ENCODE measurements at places on chromosomes 1 and 21. TPM values are rescaled to one million over a fixed set of nuclear protein-coding genes. Genes with fewer than 3 reads are reported as not detected.

OLFML3 gene
- total RNA-seq, result 64.6 TPM

HSPB7 gene
- total RNA-seq, result 143 TPM

TLCD4 gene
- 15.3 TPM for total RNA-seq

LRRC71 gene
- total RNA-seq, result not detected

SLC44A5 gene
- total RNA-seq, result 0.27 TPM

SAMSN1 gene
- 1.0 TPM for total RNA-seq

F13B gene
- total RNA-seq, result not detected

TDRD10 gene
- total RNA-seq, result 1.4 TPM

ARHGAP29 gene
- total RNA-seq, result 21.9 TPM

CAMK1G gene
- 6.8 TPM for total RNA-seq

S100A7A gene
- total RNA-seq, result not detected

C1QC gene
- total RNA-seq, result 395 TPM

DCDC2B gene
- total RNA-seq, result not detected

TTLL7 gene
- total RNA-seq, result 41.7 TPM

IL22RA1 gene
- not detected for total RNA-seq

TRIM46 gene
- total RNA-seq, result 0.40 TPM

RNPC3 gene
- 56.2 TPM for total RNA-seq

ADPRS gene
- 32.3 TPM for total RNA-seq

COL11A1 gene
- not detected for total RNA-seq

TTC24 gene
- total RNA-seq, result not detected

TPRG1L gene
- total RNA-seq, result 38.2 TPM

SYDE2 gene
- 69.0 TPM for total RNA-seq

FABP3 gene
- 33.6 TPM for total RNA-seq

PLA2G2F gene
- not detected for total RNA-seq

KCNE2 gene
- not detected for total RNA-seq

LGR6 gene
- 0.42 TPM for total RNA-seq

SH3BGR gene
- total RNA-seq, result 39.7 TPM

CELA3B gene
- total RNA-seq, result not detected

MPZ gene
- total RNA-seq, result 7.7 TPM

SPATA1 gene
- total RNA-seq, result not detected

CD247 gene
- not detected for total RNA-seq

PIGV gene
- total RNA-seq, result 13.7 TPM

DNAH14 gene
- total RNA-seq, result 9.5 TPM

TSPAN2 gene
- 54.8 TPM for total RNA-seq

TPTE gene
- not detected for total RNA-seq

RUNX3 gene
- total RNA-seq, result 0.62 TPM

PTGER3 gene
- total RNA-seq, result 18.4 TPM

GJC2 gene
- 9.0 TPM for total RNA-seq

KCNQ4 gene
- total RNA-seq, result 10.3 TPM

MIGA1 gene
- total RNA-seq, result 20.6 TPM

SCAMP3 gene
- total RNA-seq, result 32.9 TPM

TYW3 gene
- 28.8 TPM for total RNA-seq

CD1C gene
- not detected for total RNA-seq

ATF3 gene
- 4.0 TPM for total RNA-seq

ITLN2 gene
- total RNA-seq, result not detected

C2CD2 gene
- total RNA-seq, result 21.0 TPM

RIPPLY3 gene
- not detected for total RNA-seq

PADI1 gene
- 2.3 TPM for total RNA-seq

NCSTN gene
- 46.3 TPM for total RNA-seq

PLA2G5 gene
- total RNA-seq, result 47.1 TPM

UBE2J2 gene
- total RNA-seq, result 30.7 TPM

LAMC1 gene
- total RNA-seq, result 521 TPM

SLAMF9 gene
- total RNA-seq, result not detected

GCSAML gene
- 0.81 TPM for total RNA-seq

TMEM61 gene
- not detected for total RNA-seq

C1orf210 gene
- total RNA-seq, result 0.27 TPM

LCE1C gene
- total RNA-seq, result not detected

RIPK4 gene
- 2.2 TPM for total RNA-seq

ELAVL4 gene
- 2.4 TPM for total RNA-seq
